ENCODE measurements at places on chromosomes 7 and 10. TPM values are rescaled to one million over a fixed set of nuclear protein-coding genes. Genes with fewer than 3 reads are reported as not detected.

Gene OR9A2
- total RNA-seq = not detected

GRCh38 chr10:7906128-7906527 is 87.8 kb downstream of the TAF3 start:
- DNase-seq = no peak

Gene GATA3
- total RNA-seq = not detected

Gene KIN
- total RNA-seq = 3.0 TPM

- DNase-seq = no peak
Measured at GRCh38 chr10:132957131-132957530, 14.8 kb upstream of the CFAP46 start.

GRCh38 chr10:110617425-110618229 is 26.5 kb upstream of the RBM20 start:
- DNase-seq = no peak

DNA sequence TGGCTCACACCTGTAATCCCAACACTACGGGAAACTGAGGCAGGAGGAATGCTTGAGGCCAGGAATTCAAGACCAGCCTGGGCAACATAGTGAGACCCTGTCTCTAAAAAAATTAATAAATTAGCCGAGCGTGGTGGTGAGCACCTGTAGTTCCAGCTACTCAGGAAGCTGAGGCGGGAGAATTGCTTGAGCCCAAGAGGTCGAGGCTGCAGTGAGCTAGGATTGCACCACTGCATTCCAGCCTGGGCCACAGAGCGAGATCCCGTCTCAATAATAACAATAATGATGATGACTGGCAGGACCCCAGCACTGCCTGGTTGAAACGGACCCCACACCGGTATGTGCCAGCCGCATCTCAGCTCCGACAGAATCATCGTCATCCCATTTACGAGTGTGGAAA is 93.0 kb downstream of the ELFN1 start:
- DNase-seq = no peak
